ENCODE measurements at places on chromosomes 16 and 17. TPM values are rescaled to one million over a fixed set of nuclear protein-coding genes. Genes with fewer than 3 reads are reported as not detected.

The CDH8 gene
- total RNA-seq: not detected

The LRRC37A gene
- 4.5 TPM for total RNA-seq

- no peak for DNase-seq
Measured at GRCh38 chr17:3724378-3725077, 825 bp downstream of the HASPIN start.

The TBC1D28 gene
- total RNA-seq: not detected

The ABCA6 gene
- total RNA-seq: 6.4 TPM

The KRTAP9-8 gene
- not detected for total RNA-seq

The TMIGD1 gene
- total RNA-seq: not detected

The ACSM2A gene
- not detected for total RNA-seq

DNA sequence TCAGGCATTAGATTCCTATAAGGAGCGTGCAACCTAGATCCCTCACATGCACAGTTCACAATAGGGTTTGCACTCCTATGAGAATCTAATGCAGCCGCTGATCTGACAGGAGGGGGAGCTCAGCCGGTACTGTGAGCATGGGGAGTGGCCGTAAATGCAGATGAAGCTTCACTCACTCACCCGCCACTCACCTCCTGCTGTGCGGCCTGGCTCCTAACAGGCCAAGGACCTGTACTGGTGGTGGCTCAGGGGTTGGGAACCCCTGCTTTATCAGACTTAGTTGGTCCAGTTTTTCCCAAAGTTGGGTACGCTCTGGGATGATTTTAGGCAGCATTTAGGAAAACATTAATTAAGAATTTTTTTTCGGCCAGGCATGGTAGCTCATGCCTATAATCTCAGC, 103.8 kb downstream of the MARF1 start:
- DNase-seq: no peak

DNA sequence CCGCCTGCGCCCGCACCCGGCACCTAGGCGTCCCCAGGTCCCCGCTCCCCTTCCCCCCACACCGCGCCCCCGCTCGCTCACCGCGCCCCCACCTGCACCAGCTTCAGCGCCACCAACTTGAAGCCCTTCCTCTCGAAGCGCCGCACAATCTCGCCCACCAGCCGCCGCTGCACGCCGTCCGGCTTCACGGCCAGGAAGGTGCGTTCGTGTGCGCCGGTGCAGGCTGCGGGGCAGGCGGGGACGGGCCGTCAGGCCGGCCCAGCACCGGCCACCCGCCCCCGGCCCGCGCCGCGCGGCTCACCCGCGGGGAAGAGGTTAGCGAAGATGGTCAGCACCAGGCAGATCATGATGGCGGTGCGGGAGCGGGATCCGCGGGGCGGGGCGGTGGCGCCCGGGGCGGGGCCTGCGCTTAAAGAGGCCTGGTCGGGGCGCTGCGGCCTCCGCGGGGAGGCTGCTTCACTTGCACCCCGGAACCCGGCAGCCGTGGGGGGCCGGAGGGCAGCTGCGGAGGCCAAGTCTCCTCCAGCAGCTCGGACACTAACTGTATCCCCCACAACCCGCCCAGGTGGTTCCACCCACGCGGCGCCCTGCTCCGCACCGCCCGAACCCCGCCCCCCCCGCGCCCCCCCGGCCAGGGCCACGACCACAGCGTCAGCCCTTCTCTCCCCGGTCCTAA, at the start of gene NME3:
TSS of gene NME3 (minus strand) at position 356 of the 676 bp plus-strand sequence. CDS start at position 347, 9 bp downstream.
- DNase-seq: peak; percentile 74

GRCh38 chr17:76384987-76385891, 830 bp downstream of the SPHK1 start:
- peak; percentile 69 for DNase-seq

DNA sequence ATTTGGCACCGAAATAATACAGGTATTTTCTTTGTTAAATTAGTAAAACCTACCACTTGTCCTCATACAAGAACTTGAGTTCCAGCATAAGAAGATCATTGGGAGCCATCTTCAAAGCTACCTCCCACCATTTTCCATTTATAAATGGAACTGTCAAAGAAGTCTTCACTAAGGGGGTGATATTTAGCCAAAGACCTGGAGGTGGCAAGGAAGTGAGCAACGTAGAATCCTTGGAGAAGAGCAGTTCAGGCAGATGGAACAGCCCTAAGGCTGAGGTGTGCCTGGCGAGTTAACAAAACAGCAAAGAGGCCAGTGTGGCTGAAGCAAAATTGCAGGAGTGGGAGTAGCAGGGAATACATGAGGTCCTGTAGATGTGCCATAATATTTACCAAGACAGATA, 1.8 kb downstream of the KCNJ16 start:
- no peak for DNase-seq

DNA sequence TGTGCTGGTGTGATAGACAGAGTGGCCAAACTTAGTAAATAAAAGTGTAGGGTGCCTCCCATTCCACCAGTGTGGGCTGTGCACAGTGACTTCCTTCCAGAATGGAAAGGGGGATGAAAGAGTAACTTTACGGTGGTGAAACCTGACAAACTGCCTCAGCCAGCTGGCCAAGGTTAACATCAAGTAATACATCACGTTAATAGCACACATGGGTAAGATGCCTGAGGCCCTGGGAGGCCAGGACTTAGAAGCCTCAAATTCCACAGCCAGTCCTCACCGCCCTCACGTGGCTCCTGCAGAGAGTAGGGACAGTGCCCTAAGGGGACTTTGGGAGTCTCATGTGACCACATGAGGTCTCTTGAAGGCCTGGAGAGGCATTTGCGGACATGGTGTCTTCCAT, 14.1 kb downstream of the RMI2 start:
- DNase-seq: peak; percentile 85

The C16orf96 gene
- not detected for total RNA-seq

GRCh38 chr16:66168777-66169176, 197.7 kb upstream of the CDH5 start:
- no peak for DNase-seq

The XAF1 gene
- total RNA-seq: 45.8 TPM

All from fibroblast of villous mesenchyme (primary cell).